ENCODE measurements at places on chromosomes 4 and X. TPM values are rescaled to one million over a fixed set of nuclear protein-coding genes. Genes with fewer than 3 reads are reported as not detected.
A peak's percentile ranks its signal among the peaks of the same experiment; 100 is the strongest.

- no peak for DNase-seq
Observed at GRCh38 chr4:147779451-147779850, 47.6 kb downstream of the ARHGAP10 start.

GRCh38 chr4:73864365-73864764 is 4.8 kb upstream of the CXCL1 start:
- DNase-seq, result peak; percentile 57

DNA sequence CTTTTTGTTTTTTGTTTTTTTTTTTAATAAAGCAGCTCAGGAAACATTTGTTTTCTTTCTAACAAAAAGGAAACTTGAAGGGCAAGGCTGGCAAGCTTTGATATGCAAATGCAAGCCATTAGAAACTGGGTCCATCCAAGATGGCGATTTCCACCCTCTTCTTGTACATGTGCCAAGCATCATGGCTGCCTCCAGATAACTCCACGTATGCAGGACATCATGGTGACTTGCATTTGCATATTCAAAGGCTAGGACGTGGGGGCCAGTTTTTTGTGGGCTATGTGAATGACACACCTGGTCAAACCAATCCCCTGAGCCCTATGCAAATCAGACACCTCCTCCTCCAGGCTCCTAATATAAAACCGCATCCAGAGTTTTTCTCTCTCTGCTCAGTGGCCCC is 692.6 kb downstream of the FAM133A start:
- DNase-seq, result no peak

DNA sequence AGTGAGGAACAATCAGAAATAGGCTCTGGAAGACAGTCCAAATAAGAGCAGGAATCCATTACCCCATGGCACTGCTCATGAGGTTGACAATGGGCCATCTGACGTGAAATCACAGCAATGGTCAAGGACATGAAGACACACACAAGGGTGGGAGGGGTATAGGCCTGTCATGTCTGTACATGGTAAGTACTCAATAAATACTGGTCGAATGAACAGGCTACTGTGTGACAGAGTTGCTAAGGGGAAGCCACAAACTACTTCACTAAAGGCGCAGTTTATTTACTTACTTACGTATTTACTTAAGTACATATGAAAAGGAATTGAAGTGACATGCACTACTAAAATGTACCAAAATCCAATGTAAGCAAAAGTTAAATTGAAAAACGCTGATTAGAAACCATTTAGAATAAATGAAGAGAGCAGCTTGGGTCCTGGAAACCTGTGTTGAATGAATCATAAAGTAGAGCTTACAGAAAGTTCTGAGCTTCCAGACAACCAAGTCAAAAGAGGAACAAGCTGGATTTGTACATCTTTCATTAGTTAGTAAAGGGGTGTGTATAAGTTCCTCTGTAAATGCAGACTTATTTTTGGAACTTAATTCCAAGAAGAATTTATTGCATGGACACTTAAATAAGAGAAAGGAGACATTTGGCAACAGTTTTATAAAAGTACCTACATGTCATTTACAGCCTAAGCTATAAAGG is 32.7 kb downstream of the ALPK1 start:
- DNase-seq, result no peak

GRCh38 chr4:179977378-179977777 is 2265.8 kb upstream of the TENM3 start:
- no peak for DNase-seq

DNA sequence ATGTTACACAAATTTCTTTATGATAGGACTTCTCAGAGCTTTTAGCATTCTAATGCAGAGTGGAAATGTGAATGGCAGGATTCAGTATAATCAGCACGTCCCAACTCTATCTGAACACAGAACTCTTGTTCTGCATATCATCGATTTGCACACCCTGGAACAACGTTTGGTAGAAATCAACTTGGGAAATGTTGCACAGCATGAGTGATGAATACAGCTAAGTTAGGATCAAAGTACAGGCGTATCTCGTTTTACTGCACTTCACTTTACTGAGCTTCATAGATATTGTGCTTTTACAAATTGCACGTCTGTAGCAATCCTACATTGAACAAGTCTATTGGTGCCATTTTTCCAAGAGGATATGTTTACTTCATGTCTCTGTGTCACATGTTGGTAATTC is 70.8 kb downstream of the SMARCA1 start:
- DNase-seq, result no peak

GRCh38 chrX:78964598-78964997 is 19.4 kb downstream of the P2RY10 start:
- no peak for DNase-seq

- no peak for DNase-seq
Observed at GRCh38 chrX:18561020-18561419, 110.9 kb downstream of the RS1 start.

DNA sequence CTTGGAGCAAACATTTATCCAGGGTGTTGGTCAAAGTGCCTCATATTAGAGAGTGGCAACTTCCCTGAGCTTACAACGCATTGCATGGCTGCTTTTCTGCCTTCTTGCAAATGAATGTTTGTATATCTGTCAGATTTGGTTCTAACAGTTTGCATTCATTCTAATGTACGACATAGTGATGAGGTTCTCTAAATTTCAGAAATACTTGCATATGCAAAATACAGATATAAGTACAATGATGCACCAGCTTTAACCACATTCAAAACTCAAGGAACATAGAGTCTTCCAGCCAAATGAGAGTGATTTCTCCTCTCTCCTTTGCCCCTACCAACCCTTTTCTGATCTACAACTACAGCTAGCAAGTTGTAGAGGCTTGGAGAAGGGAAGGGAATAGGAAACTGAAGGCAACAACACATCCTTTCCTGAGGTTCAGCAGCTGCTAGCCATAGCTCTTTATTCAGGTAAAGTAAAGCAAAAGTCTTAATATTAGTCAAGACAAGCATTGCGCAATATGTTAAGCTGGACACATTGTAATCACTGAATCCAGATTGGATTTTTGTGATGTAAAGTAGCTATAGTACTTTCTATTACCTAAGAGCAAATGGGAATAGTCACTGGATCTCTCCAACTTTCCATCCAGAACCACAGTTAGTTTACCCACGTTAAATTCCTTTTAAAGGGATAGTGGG is 6.3 kb downstream of the TKTL2 start:
- DNase-seq, result no peak

- DNase-seq, result no peak
Observed at GRCh38 chrX:112367065-112367464, 284.5 kb upstream of the TRPC5 start.

DNA sequence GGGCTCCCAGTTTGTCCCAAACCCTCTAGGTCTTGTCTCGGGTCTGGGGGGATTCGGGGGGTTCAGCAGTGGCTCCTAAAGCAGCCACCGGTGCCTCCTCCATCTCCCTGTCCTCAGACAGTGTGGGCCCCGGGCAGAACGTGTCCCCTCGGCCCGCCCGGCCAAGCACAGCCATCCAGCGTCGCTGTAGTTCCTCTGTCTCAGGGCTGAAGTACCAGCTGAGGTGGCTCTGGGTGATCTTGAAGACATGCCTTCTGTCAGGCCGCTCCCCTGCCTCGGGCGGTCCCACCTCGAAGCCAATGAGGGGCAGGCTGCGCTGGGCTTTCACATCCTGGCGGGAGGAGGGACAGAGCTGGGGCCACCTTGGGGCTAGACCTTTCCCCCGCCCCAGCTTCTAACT is 5.9 kb downstream of the TSR2 start:
- DNase-seq, result no peak

DNA sequence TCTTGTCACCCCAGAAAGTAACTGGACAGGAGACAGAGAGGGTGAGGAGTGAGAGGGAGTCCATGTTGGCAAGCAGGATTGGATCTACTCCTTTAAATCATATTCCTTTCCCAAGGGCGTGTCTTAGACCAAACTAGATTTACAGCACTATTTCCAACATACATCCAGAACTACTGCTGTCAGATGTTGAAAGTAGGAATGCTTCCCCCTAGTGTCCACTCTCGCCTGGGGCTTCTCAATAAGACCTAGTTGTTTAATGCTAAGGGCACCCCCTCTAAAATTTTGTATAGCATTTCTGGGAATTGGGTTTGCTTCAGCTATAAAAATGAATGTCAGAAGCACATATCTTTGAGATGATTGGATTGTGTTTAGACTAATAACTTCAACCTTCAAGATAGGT is 13.3 kb downstream of the OFD1 start:
- no peak for DNase-seq

GRCh38 chrX:19602866-19603622 is 87.7 kb upstream of the MAP3K15 start:
- peak; percentile 37 for DNase-seq

DNA sequence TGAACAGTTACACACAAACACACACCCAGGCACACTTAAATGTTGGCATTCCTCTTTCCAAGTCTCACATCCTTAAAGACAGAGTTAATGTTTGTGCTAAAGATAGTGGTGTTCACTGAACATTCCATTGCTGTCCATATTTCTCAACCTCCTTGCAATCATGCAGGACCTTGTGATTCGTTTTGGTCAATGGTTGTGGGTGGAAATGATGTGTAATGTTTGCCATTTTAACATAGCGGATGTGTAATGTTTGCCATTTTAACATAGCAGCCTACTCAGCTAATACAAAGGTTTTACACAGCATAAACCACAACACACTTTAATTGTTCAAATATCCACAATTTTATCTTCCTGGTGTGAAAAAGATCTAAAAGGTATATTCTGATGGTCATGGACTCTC is 93.9 kb downstream of the CEP44 start:
- DNase-seq, result no peak

DNA sequence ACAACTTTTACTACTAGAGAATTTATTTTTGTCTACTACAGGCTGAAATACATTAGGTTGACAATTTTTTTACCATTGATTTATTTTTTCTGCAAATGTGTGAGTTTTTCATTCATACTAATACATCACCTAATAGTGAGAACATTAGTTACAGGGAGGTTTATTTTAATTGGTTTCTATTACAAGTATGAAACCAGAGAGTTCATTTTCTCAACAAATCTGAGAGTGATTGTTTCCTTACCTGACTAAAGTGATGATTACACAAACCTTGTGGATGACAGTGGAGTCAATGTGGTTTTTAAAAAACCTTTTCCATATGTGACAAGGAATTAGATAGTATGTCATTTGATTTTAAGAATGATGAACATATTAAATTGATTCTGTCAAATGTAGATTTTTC is 227.4 kb downstream of the PALLD start:
- no peak for DNase-seq

- DNase-seq, result peak; percentile 23
Observed at GRCh38 chr4:56723201-56723605, 42.1 kb upstream of the HOPX start.

DNA sequence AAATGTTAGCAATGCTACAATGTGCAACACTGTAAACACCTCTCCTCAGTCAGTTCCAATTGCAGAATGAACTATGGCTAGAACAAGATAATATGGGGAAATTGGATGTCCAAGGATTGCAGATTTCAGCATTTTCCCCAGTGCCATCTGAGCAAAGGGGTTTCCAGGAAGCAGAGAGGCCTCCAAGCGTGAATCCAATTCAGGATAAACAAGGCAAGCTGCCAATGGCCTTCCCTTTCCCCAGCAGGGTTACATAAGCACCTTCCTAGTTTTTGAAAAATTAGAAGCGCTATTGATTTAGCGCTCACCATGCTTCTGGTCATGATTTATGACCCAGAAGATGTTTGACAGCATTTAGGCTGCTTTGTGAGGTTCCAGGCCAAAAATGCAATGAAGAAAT is 223.0 kb upstream of the GATB start:
- no peak for DNase-seq

DNA sequence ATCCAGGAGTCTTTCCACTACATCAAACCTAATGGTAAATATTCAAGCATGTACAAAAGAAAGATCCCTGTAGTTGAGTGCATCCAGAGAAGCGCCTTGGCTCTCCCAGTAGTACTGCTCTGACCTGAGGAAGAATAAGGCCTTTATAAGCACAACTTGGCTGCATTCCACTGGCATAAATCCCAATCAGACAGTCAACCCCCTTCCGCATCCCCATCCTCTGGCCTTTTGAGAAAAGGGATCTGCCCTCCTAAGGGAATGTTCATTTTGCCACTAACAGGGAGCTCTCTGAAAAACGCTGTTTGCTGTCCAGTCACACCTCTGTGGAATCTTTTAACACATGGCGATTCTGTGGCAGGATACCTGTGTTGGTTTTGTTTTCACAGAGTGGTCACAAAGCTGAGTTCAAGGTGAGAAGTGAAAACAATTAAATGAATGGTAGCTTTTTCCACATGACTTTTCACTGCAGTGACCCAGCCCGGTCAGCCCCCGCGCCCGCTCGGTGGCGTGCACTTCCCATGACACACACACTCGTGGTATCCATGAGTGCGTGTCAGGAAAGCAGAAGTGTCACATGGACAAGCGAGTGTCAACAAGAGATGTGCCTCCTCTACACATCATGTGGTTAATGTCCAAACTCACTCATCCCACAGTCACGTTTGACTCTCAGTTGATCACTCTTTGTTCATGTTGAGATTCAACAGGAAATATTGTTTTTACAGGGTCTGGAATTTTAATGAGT is 112.2 kb upstream of the ENPP6 start:
- no peak for DNase-seq

- DNase-seq, result no peak
Observed at GRCh38 chrX:13401724-13402123, 81.9 kb upstream of the ATXN3L start.

DNA sequence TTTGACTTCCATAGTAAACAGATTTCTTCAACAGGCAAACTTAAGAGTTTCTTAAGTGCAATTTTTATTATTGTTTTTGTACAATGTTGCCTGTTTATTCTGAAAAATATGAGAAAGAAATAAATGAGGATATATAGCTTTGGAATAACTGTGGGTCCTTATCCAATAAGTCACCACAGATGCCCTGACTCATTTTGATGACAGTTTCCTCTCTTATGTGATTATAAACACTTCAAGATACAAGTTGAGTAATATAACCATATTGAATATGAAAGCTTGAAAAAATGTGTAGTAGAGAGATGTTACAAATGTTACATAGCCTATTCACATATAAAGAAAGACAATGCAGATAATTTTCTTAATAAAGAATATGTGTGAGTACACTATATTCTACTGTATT is 931.6 kb downstream of the RAPGEF2 start:
- DNase-seq, result no peak

- DNase-seq, result peak; percentile 61
Observed at GRCh38 chr4:189022440-189023035, 883.3 kb downstream of the TRIML1 start.

- no peak for DNase-seq
Observed at GRCh38 chrX:110042496-110042895, 39.6 kb downstream of the TMEM164 start.

GRCh38 chrX:24851289-24851688 is 157.6 kb downstream of the POLA1 start:
- DNase-seq, result no peak

DNA sequence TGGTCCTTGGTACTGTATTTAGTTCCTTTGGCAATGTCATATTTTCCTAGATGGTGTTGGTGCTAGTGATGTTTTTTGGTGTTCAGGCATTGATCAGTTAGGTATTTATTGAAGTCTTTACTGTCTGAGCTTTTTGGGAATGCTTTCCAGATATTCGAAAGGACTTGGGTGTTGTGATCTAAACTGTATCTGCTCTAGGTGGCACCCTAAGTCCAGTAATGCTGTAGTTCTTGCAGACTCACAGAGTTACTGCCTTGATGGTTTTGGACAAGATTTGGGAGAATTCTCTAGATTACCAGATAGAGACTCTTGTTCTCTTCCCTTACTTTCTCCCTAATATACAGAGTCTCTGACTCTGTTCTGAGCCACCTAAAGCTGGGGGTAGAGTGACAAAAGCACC is 513.6 kb upstream of the PITX2 start:
- DNase-seq, result no peak

Gene TMPRSS11F
- 0.10 TPM for total RNA-seq

Gene STATH
- not detected for total RNA-seq

Gene CENPVL2
- not detected for total RNA-seq

Gene IL1RAPL1
- 0.48 TPM for total RNA-seq

Gene RRAGB
- 7.1 TPM for total RNA-seq

Gene LONRF3
- total RNA-seq, result not detected

Gene STIM2
- 18.0 TPM for total RNA-seq

Gene MUC7
- total RNA-seq, result not detected

Gene HPGD
- total RNA-seq, result 0.41 TPM

All from foreskin keratinocyte (primary cell).